ENCODE measurements at places on chromosomes 3 and 15.

DNA sequence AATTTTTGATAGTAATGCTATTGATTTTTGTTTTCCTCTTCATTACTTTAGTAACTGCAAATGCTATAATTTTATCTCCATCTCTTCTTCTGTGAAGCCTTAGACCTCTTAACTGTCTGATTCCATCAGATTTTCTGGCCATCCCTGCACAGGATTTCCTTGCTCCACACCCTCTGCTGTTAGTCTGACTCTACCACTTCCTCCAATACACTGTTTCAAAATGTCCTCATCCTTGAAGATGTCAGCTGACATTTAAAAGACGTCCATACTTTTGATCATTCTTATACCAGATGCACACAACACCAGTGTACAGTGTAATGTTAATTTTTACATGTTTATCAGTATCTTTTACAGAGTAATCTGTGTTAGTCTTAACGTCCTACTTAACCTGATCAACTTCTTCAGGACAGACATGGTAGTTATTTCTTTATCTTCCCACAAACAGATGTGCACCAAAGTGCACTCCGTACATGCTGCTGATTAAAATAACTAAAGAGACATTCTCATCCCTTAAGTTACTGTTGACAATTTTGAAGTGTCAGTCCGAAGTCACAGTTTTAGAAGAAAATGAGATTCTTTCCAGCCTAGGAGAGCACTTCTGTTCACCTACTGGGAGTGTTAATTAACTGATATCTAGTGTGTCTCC is 102.4 kb upstream of the RASGRP1 start:
- no peak for DNase-seq

DNA sequence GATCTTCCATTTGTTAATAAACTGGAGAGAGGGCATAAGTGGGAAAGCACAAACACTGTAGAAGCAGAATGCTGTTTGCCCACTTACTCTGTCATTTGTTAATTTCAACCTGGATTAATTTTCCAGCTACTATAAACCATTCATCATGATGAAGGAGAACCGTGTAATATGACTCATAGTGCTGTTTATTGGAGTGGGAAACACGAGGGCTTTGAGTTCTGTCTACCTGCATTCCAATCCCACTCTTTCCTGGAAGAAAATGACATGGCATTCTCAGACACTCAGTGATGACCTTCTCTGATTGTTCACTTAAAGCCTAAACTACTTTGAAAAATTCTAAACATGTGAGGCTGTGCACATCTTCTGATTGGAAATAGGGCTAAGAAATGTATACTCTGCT is 826.7 kb downstream of the AGBL1 start:
- no peak for DNase-seq

DNA sequence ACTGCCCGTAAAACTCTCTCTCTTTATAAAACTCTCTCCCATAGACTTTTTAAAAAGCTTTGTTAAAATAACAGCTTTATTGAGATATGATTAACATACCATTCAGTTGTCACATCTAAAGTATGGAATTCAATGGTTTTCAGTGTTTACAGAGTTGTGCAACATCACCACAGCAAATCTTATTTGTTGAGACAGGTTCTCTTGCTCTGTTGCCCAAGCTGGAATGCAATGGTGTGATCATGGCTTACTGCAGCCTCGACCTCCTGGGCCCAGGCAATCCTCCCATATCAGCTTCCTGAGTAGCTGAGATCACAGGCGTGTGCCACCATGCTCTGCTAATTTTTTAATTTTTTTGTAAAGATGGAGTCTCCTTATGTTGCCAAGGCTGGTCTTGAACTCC is 35.9 kb upstream of the TRAK1 start:
- no peak for DNase-seq

GRCh38 chr3:106379251-106379750 is 510.5 kb upstream of the CBLB start:
- no peak for DNase-seq

GRCh38 chr15:48999314-48999713 is 35.6 kb upstream of the SHC4 start:
- no peak for DNase-seq

GRCh38 chr15:75891895-75892294 is 11.8 kb upstream of the FBXO22 start:
- no peak for DNase-seq

DNA sequence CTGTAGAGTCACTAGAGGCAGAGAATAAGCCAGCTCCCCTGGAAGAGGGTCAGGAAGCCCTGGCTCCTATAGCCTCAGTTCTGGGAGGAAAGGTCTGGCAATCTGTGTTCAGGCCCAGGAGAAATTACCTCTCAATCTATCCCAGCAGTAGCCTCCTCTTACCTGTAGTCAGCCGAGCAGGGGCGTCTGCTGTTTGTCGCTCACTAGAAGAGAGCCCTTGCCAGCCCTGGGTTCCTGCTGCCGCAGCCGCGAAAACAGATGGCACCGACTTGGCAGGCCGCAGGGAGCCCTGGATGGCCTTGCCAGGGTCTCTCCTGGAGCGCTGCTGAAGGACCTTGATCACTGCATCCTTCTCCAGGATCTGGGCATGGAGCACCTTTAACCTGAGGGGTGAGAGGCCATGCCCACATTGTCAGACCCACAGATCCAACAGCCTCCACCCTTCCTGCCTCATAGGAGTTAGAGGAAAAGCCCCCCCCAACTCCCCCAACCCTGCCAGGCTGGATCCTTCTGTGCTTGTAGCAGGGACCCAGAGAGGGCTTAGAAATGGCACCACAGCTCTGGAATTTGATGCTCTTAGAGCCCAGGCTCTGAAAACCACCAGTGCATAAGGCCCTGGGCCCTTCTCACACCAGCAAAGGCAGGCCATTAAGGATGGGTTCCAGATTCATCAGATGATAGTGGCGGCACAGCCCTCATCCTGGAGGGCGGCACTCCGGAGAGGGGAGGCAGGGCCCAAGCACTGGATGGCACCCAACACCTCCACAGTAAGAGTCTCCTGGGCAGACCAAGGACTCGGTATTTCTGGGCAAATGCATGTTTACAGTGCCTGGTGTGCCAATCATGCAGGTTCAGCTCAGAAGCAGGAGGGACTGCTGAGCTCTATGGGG is 14.9 kb downstream of the AMOTL2 start:
- no peak for DNase-seq

DNA sequence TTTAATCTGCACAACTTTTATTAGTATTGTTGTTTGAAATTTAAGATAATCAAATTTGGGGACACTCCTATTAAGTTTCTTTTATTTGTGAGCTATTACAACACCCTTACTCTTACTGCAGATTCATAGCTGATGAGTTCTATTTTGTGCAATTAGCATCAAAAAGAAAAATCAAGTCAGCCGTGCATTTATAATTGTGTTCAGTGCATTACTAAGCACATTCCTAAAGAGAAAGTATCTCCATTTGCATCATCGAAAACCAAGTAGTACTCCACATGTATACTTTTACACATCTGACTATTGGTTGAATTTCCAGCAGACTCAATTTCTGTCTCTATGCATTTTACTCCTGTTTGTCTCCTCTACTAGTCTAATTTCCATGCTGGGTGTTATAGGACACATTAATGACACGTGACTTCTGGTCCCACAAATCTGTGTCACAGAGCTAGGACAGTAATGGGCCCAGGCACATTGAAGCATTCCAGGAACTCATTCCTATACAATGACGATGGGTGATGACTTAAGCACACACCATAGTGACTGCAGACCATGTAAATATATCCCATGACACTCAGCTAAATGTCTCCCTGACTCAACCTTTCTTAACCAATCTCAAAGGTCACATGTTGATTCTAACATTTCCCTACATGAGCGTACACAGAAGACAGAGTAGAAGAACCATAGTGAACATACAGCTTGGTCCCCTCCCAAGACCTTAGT is 477.5 kb downstream of the LPP start:
- DNase-seq, result no peak

DNA sequence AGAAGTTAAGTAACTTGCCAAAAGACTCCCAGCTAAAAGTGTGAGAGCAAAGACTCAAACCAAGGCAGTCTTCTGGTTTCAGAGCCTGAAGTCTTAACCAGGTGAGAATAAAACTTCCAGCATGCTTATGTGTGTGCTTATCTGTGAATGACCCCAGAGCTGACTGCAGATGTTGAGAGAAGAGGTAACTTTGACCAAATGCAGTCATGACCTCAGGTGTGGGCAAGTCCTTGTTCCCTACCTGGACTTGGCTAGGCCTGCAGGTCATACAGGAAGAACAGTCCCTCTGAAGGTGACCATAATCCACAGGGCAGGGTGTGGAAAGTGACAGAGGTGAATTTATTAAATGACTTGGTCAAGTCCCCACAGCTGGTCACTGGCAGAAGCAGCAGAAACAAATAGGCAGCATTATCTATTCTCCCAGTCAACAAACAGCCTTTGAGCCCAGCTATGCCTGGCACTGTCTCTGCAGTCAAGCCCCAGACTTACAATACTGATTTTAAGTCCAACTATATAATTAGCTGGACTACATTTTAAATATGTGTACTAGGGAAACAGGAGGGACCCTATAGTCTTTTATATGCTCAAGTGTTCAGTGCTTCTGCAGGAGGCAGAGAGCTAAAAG is 3.0 kb upstream of the CPEB1 start:
- DNase-seq, result no peak

- DNase-seq, result no peak
Measured at GRCh38 chr3:76134166-76134565, 348.8 kb upstream of the ZNF717 start.

DNA sequence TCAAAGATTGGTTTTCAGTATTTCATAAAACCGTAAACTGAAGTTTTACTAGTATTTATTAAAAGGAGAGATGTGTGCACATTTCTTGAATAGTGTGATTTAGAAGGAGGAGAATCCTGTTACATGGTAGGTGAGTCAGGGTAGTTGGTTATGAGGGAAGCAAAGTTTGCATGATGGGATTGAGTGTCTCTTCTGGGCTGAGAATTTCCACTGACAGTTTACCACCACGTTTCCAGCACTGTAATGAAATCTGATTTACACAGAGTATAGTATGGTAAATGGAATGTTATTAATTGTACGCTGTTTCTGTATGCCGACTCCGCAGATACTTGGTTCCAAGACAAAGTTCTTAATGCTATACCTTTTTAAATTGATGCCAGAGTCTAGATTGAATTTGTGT is 1.6 kb downstream of the NECTIN3 start:
- DNase-seq, result no peak

- DNase-seq, result no peak
Measured at GRCh38 chr3:141796889-141797781, 33.9 kb downstream of the GRK7 start.

- no peak for DNase-seq
Measured at GRCh38 chr15:58264053-58264971, 126.1 kb downstream of the AQP9 start.

DNA sequence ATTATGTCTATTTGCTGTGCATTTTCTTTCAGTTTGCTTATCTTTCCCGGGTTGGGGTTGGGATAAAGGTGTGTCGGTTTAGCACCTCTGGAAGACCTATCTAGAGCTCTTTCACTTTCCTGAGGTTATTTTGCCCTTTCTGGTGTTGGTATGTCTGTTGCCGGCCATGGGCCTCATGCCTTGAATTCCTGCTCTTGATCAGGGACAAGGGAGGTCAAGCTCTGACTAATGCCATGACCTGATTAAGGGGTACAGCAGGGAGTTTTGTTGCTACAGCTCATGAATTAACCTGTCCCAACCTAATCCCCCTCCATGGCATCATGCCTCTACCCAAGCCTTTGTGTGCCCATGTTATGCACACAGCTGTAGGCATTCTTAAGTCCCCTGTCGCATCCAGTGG is 70.5 kb upstream of the GOLGA6B start:
- DNase-seq, result no peak

DNA sequence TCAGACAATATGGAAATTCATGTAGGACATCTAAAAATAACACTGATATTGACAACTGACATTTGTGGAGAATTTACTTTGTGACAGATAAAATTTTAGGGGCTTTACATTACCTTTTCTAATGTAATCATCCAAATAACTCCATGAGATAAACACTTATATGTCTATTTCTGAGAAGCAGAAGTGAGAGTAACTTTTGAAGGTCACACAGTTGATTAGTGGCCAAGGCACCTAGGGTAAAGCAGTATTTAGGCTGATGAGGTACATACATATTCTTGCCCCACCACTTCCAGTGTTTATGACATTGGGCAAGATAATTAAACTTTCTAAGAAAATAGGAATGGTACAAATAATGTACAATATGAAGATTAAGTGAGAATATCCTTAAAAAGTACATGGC is 248.4 kb downstream of the CPNE4 start:
- no peak for DNase-seq

- DNase-seq, result no peak
Measured at GRCh38 chr3:156787926-156788663, 38.1 kb upstream of the LEKR1 start.

Data from cortex of kidney (tissue), 1 donor.